Right renal cortex interstitium (tissue), 3 donors: ENCODE measurements at places on chromosomes 6 and 20. TPM values are rescaled to one million over a fixed set of nuclear protein-coding genes. Genes with fewer than 3 reads are reported as not detected.

- DNase-seq, result no peak
These were observed 66.4 kb downstream of the AFDN start for GRCh38 chr6:167892835-167893815.

CTCFL gene
- polyA plus RNA-seq, result 3.4 TPM

ENPP3 gene
- polyA plus RNA-seq, result 7.9 TPM

EYS gene
- 0.51 TPM for polyA plus RNA-seq

GRCh38 chr6:148055419-148055818 lies 287.2 kb upstream of the SASH1 start:
- DNase-seq, result no peak

FERMT1 gene
- polyA plus RNA-seq, result 3.9 TPM

DNA sequence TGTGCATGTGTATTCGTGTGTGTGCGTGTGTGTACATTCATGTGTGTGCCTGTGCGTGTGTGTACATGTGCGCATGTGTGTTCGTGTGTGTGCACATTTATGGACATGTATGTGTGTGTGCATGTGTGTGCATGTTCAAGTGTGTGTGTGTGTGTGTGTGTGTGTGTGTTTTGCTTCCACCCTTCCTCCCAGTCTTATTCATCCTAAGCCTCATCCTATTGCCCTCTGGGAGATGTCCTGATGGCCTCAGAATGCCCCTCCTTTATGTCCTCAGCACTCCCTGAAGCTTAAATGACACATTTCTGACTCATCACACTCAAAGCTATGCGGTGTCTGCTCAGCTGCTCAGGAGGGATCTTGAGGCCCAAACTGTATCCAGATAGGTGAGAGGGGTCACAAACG lies 76.6 kb upstream of the CCDC167 start:
- no peak for DNase-seq

XPO5 gene
- polyA plus RNA-seq, result 45.9 TPM

GRCh38 chr20:22511943-22512910 lies 72.1 kb downstream of the FOXA2 start:
- DNase-seq, result no peak

DNA sequence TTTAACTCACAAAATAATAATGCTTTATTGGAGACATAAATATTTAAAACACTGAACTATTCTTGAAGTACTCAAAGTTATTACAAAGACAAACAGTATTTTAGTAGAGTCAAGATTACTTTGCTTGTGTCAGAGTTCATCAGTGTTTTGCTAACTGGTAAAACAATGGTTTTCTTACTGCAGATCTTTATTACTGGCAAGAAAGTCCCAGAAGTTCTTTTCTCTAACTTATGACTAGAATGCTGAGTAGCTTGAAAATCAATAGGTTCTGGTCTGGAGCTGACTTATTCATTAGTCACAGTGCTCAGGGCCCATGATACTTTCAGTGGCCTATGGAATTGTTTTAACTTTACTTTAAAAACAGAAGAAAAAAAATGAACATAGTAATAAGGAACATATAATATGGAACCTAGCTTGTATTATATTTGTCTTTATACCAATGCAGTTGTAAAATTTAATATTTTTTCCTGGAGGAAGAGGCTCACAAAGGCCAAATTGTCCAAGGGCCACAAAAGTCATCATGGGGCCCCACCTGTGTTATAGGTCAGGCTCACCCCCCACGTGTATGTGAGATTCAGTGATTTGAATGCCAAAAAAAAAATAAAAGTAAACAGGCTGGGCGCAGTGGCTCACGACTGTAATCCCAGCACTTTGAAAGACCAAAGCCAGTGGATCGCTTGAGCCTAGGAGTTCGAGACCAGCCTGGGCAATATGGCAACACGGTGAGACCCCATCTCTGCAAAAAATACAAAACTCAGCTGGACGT lies 53.3 kb downstream of the PLEKHG1 start:
- no peak for DNase-seq

DNA sequence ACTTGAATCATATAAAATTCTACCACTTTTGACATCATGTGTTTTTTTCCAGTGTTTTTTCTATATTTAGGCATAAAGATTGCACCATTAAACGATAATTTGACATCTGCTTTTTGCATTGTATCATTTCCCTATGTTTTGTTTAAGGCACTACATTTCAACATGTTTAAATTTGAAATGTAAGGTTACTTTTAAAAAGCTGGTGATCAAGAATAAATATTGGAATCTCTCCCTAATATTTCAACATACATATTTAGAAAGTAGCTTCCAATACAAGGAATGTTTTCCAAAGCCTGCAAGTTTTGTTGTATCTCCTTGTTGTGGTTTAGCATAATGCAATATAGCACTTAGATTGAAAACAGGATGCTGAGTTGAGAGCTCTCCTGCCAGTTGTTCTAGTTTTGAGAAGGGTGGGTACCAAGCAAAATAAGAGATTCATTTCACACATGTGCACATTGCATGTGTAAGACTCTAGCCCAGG lies 76.5 kb downstream of the SYNJ2 start:
- no peak for DNase-seq

- no peak for DNase-seq
These were observed 55.8 kb upstream of the MTRF1L start for GRCh38 chr6:153058291-153058690.

DNA sequence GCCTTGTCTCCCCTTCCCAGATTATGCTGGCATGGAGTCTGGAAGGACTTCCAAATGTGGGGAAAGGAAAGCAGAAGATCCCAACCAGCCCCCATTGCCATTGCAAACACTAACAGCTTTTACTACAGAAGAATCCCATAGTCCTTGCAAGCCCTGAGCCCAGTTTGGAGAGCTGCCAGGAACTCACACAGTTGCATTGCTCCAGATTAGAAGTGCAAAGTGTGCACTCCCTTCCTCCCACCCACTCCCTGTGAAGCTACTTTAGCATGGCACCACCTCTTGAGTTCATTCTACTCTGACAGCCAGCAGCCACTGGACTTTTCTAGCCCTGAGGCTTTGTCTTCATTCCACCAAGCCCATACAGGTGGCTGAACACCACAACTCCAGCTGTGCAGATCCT lies 67.6 kb downstream of the SLC22A2 start:
- no peak for DNase-seq

GRCh38 chr6:170346649-170347048 lies 40.1 kb downstream of the FAM120B start:
- no peak for DNase-seq

DNA sequence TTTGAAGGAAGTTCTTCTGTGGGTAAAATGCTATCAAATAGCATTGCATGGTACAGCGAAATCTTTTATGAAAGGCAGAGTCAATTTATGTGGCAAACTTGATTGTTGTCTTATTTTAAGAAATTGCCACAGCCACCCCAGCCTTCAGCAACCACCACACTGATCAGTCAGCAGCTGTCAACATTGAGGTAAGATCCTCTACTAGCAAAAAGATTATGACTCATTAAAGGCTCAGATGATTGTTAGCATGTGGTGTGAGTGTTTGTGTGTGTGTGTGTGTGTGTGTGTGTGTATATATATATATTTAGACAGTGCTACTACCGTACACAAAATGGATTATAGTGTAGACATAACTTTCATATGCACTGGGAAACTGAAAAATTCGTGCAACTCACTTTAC lies 27.8 kb downstream of the LRRN4 start:
- no peak for DNase-seq

GRCh38 chr20:59429396-59429795 lies 129.0 kb downstream of the EDN3 start:
- no peak for DNase-seq

- no peak for DNase-seq
These were observed 254.9 kb downstream of the ERMARD start for GRCh38 chr6:170006071-170006899.

- peak; percentile 23 for DNase-seq
These were observed 130.6 kb upstream of the INSM1 start for GRCh38 chr20:20237093-20237959.

DNA sequence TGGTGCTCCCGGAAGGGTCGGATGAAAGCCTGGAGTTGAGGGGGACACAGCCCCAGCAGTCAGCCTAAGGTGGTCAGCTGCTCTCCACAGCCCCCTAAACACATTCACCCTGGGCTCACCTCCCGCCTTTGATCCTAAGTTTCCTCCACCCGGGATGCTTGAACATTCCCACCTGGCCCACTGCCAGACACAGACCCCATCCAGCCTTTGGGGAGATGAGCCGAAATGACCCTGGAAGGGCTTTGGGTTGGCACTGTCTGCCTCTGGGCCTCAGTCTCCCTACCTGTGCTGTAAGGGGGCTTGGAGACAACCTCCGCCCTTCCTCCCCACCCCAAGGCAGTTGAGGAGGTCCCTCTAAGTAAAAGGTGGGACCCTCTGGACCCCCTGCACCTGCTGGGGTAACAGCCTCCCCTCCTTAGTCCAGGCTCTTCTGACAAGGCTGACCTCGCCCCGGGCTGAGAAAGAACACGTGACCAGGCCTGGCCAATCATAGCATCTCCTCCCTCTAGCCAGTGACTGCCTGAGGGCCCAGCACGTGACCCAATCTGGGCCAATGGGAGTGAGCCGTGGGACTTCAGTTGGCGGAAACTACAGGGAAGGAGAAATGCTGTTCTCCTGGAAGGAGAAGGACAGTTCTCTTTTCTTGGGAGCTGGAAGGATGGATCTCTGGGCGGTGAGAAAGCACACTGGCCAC lies 16.9 kb upstream of the UBE2V1 start:
- DNase-seq, result no peak

GRCh38 chr6:16279243-16279642 lies 40.9 kb downstream of the GMPR start:
- DNase-seq, result no peak

DNA sequence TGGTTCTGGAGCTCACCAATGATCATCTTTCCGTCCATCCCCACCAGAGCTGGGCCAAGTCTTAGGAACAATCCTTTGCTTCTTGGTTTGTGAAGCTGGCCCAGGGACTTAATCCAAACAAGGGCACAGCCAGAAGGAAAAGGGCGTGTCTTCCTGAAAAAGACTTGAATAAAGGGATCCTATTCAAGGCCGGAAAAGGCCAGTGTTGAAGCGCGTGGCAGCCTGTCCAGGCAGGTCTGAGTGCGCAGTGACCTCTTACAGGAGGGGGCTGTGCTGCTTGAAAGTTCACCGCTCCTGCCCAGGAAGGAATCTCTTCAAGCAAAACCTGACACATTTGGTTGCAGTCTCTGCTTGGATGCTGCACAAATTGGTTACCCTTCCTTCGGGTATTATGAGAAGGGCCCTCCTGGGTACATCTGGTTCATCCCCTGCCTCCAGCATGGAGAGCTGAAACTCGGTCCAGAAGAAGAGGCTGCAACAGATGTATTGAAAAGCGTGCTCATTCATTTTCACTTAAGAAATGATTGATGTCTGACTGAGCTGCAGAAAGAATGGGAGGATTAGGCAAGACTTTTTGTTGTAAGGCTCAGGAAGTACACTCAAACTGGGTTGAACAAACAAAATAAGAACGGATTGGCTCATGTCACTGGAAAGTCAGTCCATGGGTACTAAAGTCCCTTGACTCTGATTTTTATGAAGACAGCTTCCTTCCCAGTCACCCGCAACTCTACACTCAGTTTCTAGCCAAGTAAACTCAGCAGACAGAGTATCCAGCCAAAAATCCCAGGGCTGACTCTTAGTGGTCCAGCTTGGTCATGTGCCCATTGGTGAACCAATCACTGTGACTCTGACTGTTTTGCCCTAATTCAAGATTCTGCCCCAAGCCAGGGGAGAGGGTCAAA lies 136.3 kb downstream of the TFAP2C start:
- DNase-seq, result no peak

- no peak for DNase-seq
These were observed 73.0 kb downstream of the EYA2 start for GRCh38 chr20:46967646-46968045.

DNA sequence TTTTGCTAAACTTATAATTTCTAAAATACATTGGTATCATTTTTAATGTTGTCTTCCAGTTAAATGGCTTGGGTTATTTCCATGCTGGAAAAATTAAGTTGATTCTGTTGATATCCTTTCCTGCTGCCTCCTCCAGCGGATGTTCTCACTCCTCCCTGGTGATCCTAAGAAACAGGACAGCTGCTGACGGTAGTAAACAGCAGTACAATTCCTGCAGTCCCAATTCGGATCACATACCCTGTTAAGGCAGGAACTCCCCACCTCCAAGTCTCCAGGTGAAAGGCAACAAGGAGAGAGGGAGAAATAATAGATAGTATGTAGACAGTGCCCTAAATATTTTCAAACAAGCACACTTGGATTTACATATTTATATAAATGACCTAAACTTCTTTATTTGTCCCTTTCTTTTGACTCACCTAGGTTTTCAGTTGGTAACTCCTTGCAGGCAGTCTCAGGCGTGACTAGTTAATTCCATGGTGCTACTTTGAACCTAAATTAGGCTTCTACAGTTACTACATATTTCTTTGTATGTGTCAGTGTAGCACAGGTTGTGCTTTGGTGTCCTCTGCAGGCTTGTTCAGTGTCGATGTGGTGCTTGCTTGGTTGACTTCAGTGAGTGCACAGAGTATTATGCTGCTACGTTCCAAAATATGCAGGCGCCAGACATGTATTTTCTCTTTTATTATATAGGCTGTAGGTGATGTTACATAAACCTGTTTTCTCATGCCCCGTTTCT lies 126.0 kb downstream of the ADGRB3 start:
- DNase-seq, result no peak

DNA sequence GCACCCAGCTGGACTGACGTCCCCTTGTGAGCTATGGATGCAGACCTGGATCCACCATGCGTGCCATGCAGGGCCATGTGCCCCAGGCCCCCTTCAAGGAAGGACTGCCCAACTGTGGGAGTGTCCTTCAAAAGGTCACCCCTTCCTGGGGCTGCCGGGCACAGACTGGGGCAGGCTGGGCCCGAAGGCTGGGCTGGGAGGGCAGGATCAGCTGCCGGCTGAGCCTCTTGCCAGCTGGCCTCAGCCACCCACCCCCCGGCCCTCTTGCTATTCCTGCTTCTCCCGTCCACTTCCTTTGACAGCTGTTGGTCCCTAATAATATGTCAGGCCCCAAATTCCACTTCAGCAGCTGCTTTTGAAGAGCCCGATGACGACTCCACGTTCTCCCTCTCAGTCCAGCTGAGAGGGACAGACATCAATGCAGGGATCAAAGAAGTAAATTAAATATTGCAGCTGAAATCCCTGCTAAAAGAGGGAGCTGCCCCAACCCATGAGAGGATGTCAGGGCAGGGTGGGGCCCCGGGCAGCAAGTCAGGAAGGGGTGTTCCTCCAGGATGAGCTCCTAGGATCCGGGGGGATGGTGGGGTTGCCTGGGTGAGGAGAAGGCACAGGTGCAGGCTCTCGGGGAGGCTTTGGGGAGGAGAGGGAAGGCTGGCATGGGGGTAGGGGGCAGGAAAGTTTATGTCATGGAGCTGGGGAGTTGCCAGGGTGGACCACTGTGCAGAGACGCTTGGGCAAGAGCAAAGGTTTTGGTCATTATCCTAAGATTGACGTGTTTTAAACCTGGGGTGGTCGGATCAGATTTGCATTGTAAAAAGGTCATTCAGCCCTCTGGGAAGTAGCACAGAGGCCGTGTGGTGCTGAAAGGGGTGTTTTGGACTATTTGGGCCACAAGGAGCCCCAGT lies 185.0 kb downstream of the ANKRD60 start:
- no peak for DNase-seq

RREB1 gene
- polyA plus RNA-seq, result 17.5 TPM

DNA sequence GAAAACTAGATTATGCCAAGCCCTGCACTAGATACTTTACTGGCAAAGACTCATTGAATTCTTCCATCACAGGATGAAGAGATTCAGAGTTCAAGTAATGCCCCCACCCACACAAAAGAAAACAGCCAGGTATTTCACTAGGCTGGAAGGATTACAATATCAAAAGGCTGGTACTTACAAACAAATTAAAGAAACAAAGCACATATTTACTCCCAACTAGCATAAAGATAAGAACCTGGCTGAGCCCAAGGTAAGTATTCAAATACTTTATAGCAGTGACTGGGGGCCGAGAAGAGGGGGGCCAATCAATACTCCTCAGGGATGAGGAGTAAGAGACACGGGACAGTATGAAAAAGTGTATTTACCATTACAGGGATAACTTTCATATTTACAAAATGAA lies 3.7 kb downstream of the ACOT8 start:
- no peak for DNase-seq
